ENCODE measurements at places on chromosomes 3 and 15. TPM values are rescaled to one million over a fixed set of nuclear protein-coding genes. Genes with fewer than 3 reads are reported as not detected.
A peak's percentile ranks its signal among the peaks of the same experiment; 100 is the strongest.

GRCh38 chr3:197376735-197377555 lies 78.5 kb upstream of the DLG1 start:
- H3K36me3 ChIP-seq, result no peaks in the 10 kb centered on the region
- no peak overlapping the region for H3K27ac ChIP-seq
- H3K27me3 ChIP-seq, result no peaks in the 10 kb centered on the region
- peak; percentile 24 for DNase-seq
- H3K4me3 ChIP-seq, result no peak overlapping the region

- no peak overlapping the region for H3K27ac ChIP-seq
- peaks cover 5% of the 10 kb centered on the region for H3K4me1 ChIP-seq
- no peak overlapping the region for H3K4me3 ChIP-seq
- DNase-seq, result no peak
- H3K36me3 ChIP-seq, result no peaks in the 10 kb centered on the region
These were observed 14.4 kb downstream of the EFCC1 start for GRCh38 chr3:129015388-129016105.

Gene CCDC33
- total RNA-seq, result 4.2 TPM

DNA sequence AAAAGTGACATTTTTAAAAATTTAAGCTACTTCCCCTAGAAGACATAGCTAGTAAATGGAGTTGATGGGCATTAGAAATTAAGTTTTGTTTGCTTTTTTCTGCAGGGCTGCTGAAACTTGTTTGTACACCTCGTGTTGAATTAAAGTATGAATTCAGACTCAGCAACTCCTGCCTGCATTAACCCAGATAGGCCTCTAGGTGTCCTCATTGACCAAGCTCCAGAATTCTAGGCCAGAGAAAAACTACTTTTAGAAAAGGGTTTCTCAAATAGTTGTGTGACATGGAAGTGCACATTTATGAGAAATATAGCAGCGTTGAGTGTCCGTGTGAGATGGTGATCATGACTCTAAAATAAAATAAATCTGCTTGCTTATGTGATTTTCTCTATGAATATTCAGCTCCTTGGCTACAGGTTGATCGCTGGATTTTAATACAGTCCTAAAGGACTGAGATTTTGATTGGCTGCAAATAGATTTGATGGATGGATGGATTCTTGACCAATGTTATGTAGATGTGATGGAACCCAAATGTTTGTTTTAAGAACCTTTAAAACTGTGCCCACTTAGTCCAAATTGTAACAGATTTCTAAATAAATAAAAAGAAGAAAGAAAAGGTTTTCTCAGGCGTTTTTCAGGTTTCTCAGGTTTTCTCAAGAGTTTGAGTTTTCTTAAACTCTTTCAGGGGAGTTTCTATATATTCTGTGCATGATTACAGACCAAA lies 39.4 kb upstream of the LMOD3 start:
- no peaks in the 10 kb centered on the region for H3K27me3 ChIP-seq
- no peaks in the 10 kb centered on the region for H3K36me3 ChIP-seq
- peaks cover 13% of the 10 kb centered on the region for H3K4me1 ChIP-seq
- H3K27ac ChIP-seq, result peak overlapping the region; percentile 76

Gene PPP1R14D
- total RNA-seq, result 1.7 TPM

Gene SOX2
- not detected for total RNA-seq

DNA sequence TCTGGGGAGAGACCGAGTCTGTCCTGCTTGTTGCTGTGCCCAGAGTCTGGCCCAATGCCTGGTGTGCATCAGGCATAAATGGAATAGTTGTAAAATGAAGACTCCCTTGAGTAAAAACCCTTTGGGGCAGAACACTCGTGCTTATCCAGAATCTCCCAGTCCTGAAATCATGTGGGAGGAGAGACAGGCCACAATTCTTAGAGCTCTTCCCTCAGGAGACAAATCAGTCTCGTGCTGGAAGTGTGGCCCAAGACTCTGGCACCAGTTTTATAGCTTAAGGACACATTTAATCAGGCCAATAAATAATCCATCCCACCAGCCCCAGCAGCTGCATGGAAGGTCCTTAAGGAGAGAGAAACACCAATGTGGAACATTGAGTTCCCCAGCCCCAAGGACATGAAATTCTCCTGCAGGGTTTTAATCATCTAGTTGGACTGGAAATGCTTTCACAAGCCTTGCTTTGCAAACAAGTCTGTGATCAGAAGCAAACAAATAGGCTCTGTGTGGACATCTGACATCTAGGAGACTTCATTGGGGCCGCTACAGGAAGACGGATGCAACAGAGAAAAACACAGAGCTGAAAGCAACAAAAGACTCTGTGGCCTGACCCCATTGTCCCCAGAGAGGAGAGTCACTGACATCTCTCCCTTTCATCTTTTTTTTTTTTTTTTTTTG lies 70.4 kb downstream of the LSM3 start:
- no peak for DNase-seq
- no peaks in the 10 kb centered on the region for H3K27me3 ChIP-seq
- H3K27ac ChIP-seq, result no peak overlapping the region
- H3K4me3 ChIP-seq, result no peak overlapping the region
- H3K36me3 ChIP-seq, result no peaks in the 10 kb centered on the region

DNA sequence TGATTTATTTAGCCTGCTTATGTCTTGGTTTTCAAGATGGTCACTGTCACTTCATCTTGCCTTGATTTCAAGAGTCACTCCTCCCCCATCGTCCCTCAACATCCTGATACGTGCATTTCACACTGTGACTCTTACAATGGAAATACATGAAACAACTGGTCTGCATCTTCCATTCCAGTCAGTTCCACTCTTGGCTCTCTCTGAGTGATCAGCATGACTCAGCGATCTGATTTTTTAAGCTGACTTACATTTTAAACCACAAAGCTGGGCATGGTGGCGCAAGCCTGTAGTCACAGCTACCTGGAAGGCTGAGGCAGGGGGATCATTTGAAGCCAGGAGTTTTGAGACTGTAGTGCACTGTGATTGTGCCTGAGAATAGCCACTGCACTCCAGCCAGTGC lies 271.2 kb upstream of the ROPN1 start:
- H3K36me3 ChIP-seq, result peaks cover 5% of the 10 kb centered on the region
- no peak overlapping the region for H3K27ac ChIP-seq
- no peaks in the 10 kb centered on the region for H3K27me3 ChIP-seq
- no peak overlapping the region for H3K4me3 ChIP-seq
- no peak for DNase-seq

GRCh38 chr3:72161881-72162595 lies 377.1 kb upstream of the PROK2 start:
- H3K27me3 ChIP-seq, result peaks cover 21% of the 10 kb centered on the region
- no peak for DNase-seq
- H3K4me1 ChIP-seq, result no peaks in the 10 kb centered on the region
- no peaks in the 10 kb centered on the region for H3K36me3 ChIP-seq
- H3K4me3 ChIP-seq, result no peak overlapping the region
- H3K27ac ChIP-seq, result no peak overlapping the region

Gene ABHD14A
- 15.5 TPM for total RNA-seq

- peaks cover 14% of the 10 kb centered on the region for H3K36me3 ChIP-seq
- H3K27ac ChIP-seq, result peak overlapping the region; percentile 34
- H3K4me1 ChIP-seq, result no peaks in the 10 kb centered on the region
- DNase-seq, result no peak
These were observed 172.0 kb downstream of the ADAMTS17 start for GRCh38 chr15:100169615-100170290.

Gene SYNPR
- total RNA-seq, result 3.7 TPM

DNA sequence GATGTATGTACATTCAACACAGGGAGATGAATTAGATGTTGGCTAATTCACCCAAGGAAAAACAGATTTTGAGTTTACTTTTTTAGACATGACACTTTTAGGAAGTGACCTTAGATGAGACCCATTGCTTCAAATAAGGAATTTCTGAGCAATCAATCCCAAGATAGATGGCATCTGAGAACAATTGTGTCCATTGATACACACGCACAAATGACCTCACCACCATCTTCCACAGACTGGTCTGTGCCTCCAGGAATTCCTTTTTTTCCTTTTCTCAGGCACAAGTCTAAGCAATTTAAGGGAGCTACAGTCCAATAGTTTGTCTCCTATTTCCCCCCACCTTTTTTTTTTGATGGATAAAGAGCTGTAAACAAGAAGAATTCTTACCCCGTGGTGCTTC lies 265.3 kb downstream of the TBL1XR1 start:
- H3K4me3 ChIP-seq, result no peak overlapping the region
- DNase-seq, result no peak
- peaks cover 18% of the 10 kb centered on the region for H3K4me1 ChIP-seq
- H3K36me3 ChIP-seq, result peaks cover 7% of the 10 kb centered on the region
- H3K27ac ChIP-seq, result no peak overlapping the region

GRCh38 chr3:174287705-174288104 lies 571.4 kb upstream of the NAALADL2 start:
- no peak overlapping the region for H3K27ac ChIP-seq
- no peaks in the 10 kb centered on the region for H3K36me3 ChIP-seq
- H3K27me3 ChIP-seq, result peaks cover 2% of the 10 kb centered on the region

Gene CYP8B1
- not detected for total RNA-seq

- H3K4me3 ChIP-seq, result peak overlapping the region; percentile 86
- no peak for DNase-seq
- H3K36me3 ChIP-seq, result peaks cover 26% of the 10 kb centered on the region
- H3K27ac ChIP-seq, result peak overlapping the region; percentile 98
- no peaks in the 10 kb centered on the region for H3K27me3 ChIP-seq
- peaks cover 35% of the 10 kb centered on the region for H3K4me1 ChIP-seq
These were observed 2.0 kb downstream of the AP2M1 start for GRCh38 chr3:184176377-184177330.

Gene MAGI1
- total RNA-seq, result 62.7 TPM

DNA sequence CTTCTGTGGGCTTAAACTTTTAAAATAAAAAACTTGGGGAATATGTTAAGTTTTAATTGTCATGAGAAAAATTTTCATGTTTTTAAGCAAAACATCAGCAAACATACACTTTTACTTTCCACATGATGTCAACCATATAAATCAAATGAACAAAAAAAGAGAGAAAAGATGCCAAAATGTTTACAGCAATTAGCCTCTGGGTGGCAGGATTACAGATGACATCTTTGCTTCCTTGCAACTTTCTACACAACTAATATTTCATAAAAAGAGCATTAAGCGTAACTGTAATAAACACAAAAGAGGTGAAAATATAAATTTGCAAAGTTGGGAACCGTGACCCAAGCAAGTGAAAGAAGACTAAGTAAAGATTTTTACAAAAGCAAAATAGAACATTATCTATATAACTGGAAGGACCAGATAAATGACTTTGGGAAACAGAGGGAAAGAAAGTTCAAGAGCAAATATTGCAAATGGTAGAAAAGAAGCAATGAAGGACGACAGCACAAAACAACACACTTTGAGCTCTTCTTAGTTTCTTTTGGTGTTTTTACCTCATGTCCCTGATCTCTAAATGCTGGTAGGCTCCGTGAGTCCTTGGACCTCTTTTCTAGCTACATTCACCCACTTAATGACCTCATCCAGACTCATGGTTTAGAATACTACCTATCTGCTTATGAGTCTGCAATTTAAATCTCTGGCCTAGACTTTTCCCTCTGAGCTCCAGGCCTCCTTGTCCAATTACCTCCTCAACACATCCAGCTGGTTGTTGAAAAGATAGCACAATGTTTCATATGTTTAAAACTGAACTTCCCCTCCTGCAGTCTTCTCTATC lies 9.4 kb downstream of the TP53BP1 start:
- H3K36me3 ChIP-seq, result peaks cover 53% of the 10 kb centered on the region
- H3K4me1 ChIP-seq, result no peaks in the 10 kb centered on the region
- no peak overlapping the region for H3K4me3 ChIP-seq
- no peak overlapping the region for H3K27ac ChIP-seq
- DNase-seq, result no peak

- H3K4me1 ChIP-seq, result no peaks in the 10 kb centered on the region
- H3K27me3 ChIP-seq, result peaks cover 9% of the 10 kb centered on the region
- H3K4me3 ChIP-seq, result no peak overlapping the region
- H3K36me3 ChIP-seq, result no peaks in the 10 kb centered on the region
- DNase-seq, result no peak
- no peak overlapping the region for H3K27ac ChIP-seq
These were observed 59.8 kb downstream of the GLDN start for GRCh38 chr15:51401051-51401780.

Gene ZPLD1
- total RNA-seq, result not detected

GRCh38 chr3:16551342-16551976 lies 38.0 kb upstream of the RFTN1 start:
- H3K27me3 ChIP-seq, result peaks cover 7% of the 10 kb centered on the region
- peaks cover 11% of the 10 kb centered on the region for H3K4me1 ChIP-seq
- no peaks in the 10 kb centered on the region for H3K36me3 ChIP-seq
- H3K27ac ChIP-seq, result no peak overlapping the region

- H3K4me1 ChIP-seq, result no peaks in the 10 kb centered on the region
- DNase-seq, result no peak
- H3K27ac ChIP-seq, result no peak overlapping the region
- H3K36me3 ChIP-seq, result peaks cover 5% of the 10 kb centered on the region
These were observed 10.9 kb upstream of the IDH2 start for GRCh38 chr15:90113166-90113565.

DNA sequence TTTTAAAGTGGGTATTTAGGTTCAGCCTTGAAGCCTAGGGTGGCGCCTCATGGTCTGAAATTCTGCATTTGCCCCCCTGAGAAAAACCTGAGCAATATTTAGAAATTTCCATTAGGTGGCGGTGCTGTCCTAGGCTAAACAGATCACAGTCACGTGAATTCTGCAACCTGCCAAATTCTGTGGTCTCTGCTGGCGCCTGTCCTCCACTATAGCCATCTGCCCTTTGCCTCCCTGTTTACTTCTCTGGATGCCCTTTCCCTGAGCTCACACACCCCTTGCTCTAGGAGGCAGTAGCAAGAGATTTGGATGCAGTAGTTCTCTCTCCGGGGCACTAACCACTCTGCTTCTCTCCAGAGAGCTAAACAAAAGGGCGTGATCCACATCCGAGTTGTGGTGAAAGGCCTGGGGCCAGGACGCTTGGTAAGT lies 9.1 kb downstream of the MRPS11 start:
- H3K27me3 ChIP-seq, result no peaks in the 10 kb centered on the region
- peaks cover 17% of the 10 kb centered on the region for H3K36me3 ChIP-seq
- H3K4me3 ChIP-seq, result no peak overlapping the region
- DNase-seq, result no peak

GRCh38 chr3:33980252-33980651 lies 181.8 kb downstream of the PDCD6IP start:
- no peaks in the 10 kb centered on the region for H3K36me3 ChIP-seq
- H3K4me3 ChIP-seq, result no peak overlapping the region
- no peak overlapping the region for H3K27ac ChIP-seq

DNA sequence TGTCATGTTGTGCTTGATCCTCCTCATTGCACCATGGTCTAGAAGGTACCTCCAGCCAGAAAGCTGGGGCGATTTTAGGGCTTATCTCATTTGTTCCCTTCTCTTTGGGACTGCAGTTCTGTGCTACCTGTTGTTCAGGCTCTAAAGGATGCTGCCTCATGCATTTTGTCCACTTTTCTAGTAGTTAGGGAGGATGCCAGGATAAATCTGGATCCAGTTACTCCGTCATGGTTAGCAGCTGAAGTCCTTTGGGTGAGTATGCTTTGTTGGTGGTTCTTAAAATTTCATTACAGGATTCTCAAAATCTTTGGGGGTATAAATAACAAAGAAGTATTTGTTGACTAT lies 8.9 kb downstream of the AKAP13 start:
- H3K27ac ChIP-seq, result no peak overlapping the region
- H3K36me3 ChIP-seq, result peaks cover 3% of the 10 kb centered on the region
- DNase-seq, result no peak
- no peak overlapping the region for H3K4me3 ChIP-seq

Data from mesothelial cell of epicardium (in vitro differentiated cells).